ENCODE measurements at places on chromosomes 11 and 22.
A peak's percentile ranks its signal among the peaks of the same experiment; 100 is the strongest.

DNA sequence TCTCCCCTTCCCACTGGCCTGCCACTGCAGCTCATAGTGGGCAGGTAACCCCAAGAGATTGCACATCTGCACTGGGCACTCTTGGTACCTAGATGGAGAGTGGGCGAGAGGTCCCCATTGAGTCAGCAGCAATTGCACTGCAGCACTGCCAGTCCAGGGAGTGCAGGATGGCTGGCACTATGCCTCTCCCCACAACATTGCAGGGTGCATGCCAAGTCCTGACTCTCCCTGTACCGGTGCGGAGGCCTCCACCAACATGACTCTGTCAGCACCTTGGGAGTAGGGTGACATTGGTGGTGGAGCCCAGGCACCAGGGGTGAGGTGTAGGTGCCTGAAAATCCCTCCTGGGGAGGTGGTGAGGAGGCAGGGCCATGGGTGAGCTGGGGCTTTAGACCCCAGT lies 82.2 kb downstream of the TRAF6 start:
- DNase-seq = no peak

DNA sequence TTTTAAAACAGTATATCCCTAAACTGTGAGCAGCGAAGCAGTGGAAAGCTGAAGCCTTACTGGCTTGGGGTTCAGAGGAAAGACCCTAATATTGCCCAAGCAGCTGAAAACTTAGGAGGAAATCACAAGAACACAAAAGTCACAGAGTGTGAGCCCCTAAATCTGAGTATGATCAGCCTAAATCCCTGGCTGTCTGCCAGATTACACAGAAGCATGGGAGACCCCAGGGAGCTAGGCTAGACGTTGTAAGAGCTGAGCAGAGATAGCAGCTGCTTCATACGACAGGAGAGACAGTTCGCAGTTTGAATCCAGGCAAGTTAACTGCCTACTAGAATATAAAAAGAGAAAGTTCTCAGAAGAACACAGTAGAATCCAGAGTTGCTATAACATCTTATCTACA lies 81.2 kb downstream of the PACS1 start:
- DNase-seq = no peak

GRCh38 chr11:70845591-70846041 lies 406.8 kb downstream of the SHANK2 start:
- no peak for DNase-seq

GRCh38 chr11:107962181-107962580 lies 33.9 kb downstream of the RAB39A start:
- no peak for DNase-seq

DNA sequence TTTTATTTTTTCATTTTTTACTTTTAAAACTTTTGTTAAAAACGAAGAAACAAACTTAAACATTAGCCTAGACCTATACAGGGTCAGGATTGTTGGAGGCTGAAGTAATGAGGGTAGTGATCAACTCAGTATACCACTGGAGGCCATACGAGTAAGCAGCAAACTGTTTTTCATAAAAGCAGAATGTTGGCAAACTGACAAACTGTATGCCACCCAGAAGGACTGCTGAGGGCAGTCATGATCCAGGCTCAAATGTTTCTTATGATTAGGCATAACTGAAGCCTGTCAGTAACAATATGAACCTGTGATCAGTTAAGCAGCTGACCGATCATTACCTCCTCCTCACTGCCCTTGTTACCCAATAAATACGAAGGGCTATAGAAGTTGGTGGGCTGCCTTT lies 10.2 kb upstream of the SC5D start:
- no peak for DNase-seq

DNA sequence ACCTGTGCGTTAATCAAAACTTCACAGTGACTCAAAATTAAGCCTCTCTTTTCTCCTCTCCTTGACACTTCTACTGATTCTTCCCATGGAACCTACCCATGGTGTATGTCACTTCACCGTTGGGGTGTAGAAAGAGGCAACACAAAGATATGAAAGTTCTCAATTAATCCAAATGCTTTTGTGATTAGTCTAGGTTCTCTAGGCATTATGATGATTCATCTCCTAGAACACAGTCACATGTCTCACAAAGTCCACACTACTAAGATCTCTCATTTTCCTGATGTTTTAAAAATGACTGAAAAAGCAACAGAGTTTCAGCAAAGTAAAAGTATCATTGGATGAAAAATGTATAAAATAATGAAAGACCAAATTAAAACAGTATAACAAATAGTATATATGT lies 13.7 kb upstream of the SCGB2A2 start:
- DNase-seq = no peak

DNA sequence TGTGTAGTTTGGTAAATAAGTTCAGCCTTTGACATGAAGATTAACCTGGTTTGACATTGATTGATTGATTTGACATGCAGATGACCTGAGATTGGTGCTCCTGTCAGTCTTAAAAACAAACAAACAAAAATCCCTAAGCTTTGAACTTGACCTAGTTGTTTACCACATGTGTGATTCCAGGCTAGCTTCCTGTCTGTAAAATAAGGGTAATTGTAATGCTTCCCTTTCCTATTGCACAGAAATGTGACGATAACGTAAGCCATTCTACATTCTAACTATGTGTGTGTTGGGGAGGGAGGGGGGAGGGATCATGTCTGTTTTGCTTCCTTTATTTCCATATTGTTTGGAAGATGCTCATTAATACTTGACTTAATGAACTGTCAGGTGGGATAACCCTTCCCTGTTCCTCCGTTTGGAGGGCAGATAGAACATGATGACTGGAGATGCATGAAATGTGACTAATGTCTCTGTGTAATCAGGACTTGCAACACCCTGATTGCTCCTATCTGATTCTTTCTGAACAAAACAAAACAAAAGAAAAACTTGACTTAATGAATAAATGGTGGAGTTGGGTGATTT lies 106.1 kb upstream of the CLMP start:
- no peak for DNase-seq

DNA sequence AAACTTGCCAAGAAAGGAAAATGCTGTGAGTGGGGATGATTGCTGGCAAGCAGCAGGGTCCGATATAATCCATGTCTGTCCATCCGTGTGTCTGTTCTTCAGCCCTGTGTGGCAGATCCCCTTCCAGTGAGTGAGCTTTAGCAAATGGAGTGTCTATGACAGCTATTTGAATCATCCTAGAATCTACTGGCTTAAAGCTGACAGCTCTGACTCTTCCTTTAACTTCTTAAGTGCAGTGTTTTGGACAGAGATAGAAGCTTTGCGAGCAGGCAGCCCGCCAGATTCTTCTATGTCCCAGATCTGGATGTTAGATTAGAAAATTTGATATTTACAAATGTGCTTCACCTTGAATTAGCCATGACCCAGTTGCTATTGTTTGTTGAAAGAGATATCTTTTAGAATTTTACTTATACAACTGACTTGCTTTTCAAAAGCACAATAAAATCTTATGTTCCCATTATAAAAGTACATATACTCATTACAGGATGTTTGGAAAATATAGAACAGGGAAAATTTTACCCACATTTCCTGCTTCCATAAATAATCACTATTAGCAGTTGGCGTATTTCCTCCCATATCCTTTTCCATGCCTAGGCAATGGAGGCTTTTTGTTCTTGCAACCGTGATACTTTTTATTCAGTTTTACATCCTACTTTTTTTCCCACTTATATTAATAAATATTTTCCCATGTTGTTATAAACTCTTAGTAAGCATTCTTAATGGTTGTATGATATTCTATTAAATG lies 124.5 kb downstream of the COMMD9 start:
- no peak for DNase-seq

GRCh38 chr11:47967577-47968525 lies 12.5 kb upstream of the PTPRJ start:
- peak; percentile 58 for DNase-seq

GRCh38 chr22:48720662-48721394 lies 1106.8 kb downstream of the BRD1 start:
- DNase-seq = no peak

GRCh38 chr11:71080239-71081097 lies 171.9 kb downstream of the SHANK2 start:
- peak; percentile 77 for DNase-seq

- DNase-seq = peak; percentile 94
Observed at GRCh38 chr11:119795231-119795630, 66.2 kb upstream of the NECTIN1 start.

DNA sequence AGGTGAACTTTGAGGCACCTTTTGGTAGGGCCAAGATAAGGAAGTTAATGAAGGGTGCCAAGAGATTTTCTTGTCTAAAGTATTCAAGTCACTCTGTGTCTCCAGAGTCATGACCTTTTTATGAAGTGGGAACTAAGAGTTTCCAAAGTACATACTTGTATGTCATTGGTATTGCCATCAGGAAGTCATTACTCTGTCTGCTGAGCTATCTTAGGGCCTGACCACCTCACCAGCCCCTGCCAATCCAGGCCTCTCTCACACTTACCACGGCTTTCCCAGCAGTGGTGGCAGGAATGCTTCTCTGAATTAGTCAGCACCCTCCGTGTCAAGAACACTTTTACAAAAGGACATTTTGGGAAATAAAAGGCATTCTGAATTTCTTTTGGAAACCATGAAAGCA lies 192.8 kb upstream of the MTNR1B start:
- peak; percentile 73 for DNase-seq

- DNase-seq = peak; percentile 90
Observed at GRCh38 chr11:65899356-65900124, 648 bp downstream of the FOSL1 start.

- no peak for DNase-seq
Observed at GRCh38 chr11:57144075-57144474, 37.7 kb upstream of the LRRC55 start.

- DNase-seq = no peak
Observed at GRCh38 chr11:69963533-69964246, 114.4 kb upstream of the ANO1 start.

DNA sequence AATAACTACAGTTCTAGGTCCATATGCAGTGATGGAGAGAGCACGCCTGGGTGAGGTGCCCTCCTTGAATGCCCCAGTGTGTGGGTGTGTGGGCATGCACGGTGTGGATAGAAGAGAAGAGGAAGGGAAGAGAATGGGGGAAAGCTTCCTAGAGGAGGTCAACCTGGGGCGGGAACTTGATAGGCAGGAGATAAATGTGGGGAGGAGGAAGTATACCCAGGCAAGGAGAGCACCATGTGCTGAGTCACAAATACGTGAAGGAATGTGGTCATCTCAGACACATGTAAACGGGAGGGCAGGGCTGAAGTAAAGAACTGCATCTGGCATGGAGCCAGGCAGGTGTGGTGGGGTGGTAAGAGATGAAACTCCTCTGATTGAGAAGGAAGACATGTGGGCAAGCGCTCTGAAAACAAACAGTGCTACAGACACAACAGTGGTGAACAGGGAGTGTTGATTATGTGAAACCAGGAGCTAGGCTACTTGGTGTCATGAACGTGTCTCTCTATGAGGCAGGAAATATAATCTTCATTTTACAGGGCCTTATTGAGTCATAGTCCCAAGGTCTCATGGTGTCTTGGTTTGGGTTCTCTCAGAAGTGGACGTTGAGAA lies 61.5 kb upstream of the EED start:
- no peak for DNase-seq

GRCh38 chr11:798093-798713 lies at the start of gene SLC25A22:
Gene SLC25A22 (minus strand): TSS chr11:798281. CDS start chr11:795006, 3,275 bp downstream.
- peak; percentile 95 for DNase-seq

DNA sequence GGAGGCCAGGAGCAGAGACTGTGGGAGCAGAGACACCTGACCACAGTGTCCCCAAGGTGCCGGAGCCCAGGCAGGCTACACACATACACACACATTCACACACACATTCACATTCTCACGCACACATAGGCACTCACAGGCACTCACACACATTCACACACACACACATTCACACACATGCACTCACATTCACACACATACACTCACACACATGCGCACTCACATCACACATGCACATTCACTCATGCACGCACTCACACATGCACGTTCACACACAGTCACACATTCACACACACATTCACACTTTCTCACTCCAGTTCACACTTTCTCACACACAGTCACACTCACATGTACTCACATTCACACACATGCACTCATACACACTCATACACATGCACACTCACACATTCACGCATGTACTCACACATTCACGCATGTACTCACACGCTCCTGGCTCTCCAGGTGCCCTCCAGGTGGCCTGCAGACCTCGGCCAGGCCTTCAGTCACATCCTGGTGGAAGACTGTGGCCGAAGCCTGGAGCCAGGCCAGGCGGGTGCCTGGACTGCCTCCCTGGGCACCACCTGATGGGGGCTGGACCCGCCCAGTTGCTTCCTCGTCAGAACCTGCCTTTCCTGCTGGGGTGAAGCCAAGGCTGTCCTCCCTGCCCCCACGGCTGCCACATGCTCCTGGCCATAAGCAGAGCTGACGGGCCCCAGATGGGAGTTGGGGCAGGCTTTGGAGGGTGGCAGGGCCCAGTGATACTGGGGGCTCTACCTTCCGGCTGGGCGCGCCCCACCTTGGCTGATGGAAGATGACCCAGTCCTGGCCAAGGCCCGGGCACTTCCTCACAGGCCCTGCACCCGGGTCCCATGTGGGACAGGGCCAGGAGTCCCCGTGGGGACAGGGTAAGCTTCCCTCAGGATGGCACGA lies 89.5 kb downstream of the WNT7B start:
- no peak for DNase-seq

DNA sequence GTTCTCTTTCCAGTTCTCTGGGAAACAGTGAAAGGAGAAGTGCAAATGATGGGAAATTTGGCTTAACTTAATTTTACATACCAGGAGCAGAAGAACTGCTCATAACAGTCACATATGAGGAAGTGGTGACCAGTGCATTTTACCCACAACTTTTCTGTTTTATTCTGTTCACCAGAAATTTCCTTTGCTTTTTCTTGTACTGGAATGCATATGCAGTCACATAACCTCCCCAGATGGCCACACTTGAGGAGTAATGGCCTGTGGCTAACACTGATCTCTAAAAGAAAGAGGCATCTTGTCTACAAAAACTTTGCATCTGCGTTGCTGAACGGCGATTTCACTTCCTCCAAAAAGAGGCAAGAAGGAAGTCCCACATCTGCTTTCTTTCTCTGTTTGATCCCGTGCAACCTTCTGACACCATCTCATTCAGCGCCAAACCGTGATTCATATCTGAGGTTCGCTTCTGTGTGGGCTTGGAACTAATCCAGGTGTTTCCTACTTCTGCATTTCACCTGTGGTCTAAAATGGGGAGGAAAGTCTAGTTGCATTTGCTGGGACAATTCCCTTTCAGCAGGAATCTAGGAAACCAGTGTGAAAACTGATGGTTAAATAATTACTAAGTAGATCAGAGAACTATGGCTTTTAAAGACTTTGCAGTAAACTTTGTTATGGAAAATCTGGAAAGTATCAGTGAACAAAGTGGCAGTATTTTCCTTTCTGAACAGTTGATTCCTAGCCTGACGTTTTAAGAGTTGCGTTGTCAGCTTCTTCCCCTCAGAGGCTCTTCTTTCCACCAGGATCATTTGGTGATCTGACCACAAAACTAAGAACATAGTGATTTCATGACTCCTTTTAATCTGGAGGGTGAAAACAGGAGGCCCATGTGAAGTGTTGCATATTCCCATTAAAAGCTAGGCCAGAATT lies 4.2 kb upstream of the MPEG1 start:
- DNase-seq = peak; percentile 22

- no peak for DNase-seq
Observed at GRCh38 chr11:5336331-5336730, 7.0 kb downstream of the OR51B5 start.

- DNase-seq = no peak
Observed at GRCh38 chr11:119194811-119195440, 9.7 kb downstream of the NHERF4 start.

GRCh38 chr11:65426839-65427690 lies 4.5 kb downstream of the NEAT1 start:
- no peak for DNase-seq

GRCh38 chr11:24108609-24109008 lies 388.2 kb upstream of the LUZP2 start:
- no peak for DNase-seq

GRCh38 chr11:96107143-96107824 lies 183.4 kb upstream of the MTMR2 start:
- no peak for DNase-seq

Measured in GM03348 (cell line).